ENCODE measurements at places on chromosomes 6 and 20.

DNA sequence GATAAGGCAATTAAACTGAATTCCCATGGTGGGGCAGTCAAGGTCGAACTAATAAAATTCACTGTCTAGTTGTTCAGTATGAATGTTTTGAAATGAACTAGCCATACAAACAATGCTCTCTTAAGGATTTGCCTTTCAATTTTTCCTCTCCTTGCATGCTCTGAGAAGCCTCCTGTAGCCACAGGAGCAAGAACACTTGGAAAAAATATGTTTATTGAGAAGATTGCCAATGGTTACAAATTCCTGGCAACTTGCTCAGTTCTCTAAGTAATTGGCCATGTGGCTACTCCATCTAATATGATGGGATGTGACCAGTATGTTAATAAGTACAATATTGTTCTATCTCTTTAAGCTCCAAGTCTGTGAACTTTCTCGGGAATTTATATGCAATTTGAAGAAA lies 49.4 kb downstream of the FUT9 start:
- DNase-seq, result no peak

GRCh38 chr20:64058536-64058935 lies 4.5 kb upstream of the TCEA2 start:
- DNase-seq, result no peak

DNA sequence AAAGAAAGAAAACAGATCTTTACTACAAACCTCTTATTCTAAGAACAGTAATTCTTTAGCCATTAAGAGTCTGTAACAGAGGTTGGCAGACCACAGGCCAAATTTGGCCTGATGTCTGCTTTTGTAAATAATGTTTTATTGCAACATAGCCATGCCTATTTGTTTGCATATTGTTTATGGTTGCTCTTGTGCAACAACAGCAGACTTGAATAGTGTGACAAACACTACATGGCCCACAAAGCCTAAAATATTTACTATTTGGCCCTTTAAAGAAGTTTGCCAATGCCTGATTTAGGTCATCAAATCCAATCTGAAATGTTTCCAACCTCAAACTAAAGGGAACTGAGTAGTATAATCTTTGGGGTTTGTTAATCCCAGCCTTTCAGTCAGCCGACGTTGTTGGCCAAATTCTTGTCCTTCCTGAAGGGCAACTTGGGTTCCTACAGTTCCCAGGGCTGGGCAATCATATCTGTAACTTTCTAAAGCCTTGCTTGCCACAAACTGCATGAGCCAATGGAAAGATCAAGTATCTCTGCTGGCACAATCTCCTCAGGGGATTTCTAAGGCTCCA lies 33.9 kb upstream of the TBC1D20 start:
- DNase-seq, result no peak

DNA sequence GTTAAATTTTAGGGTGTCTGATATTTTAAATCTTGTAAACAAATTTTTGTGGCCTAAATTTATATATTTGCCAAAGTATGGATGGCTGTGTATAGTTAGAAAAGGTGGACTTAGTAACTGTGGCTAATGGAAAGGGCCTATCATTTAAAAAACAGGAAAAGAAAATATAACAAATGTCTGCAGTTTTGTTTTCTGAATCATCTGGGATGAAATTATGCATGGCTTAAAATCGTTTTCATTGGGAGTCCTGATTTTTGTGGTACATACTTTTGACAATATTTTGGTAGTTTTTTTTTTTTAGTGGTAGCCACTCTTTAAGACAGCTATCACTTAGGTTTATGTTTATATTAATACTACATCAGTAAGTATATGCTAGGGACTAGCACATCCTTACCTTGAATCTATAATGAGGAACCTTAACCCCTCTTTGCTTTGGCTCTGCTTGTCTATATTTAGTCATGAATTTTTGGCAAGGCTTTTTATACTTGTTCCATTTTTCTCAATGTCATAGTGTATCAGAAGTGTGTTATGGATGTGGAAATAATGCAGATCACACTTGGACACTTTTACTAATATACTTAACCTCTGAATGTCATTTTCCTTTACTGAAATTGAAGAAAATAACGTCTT lies 5.6 kb downstream of the ARID1B start:
- DNase-seq, result no peak

DNA sequence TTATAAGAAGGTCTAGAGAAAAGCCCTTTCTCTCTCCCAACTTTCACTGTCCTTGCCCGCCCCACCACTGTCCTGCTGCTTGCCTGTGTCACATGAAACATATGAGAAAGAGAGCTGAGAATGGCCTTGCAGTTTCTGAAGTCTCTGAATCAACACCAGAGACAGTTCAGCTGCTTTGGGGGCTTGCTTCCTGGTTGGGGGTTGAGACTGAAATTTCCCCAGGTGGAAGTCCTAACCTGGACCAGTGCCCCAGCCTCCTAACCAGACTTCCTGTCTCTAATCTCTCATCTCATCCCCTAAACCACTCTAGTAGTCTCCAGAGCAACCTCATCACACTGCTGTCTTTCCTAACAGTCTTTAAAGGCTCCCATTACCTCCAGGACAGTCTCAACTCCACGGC lies 10.7 kb downstream of the TRAM2 start:
- no peak for DNase-seq

- DNase-seq, result no peak
These were observed 7.7 kb upstream of the SCP2D1 start for GRCh38 chr20:18805881-18806280.

DNA sequence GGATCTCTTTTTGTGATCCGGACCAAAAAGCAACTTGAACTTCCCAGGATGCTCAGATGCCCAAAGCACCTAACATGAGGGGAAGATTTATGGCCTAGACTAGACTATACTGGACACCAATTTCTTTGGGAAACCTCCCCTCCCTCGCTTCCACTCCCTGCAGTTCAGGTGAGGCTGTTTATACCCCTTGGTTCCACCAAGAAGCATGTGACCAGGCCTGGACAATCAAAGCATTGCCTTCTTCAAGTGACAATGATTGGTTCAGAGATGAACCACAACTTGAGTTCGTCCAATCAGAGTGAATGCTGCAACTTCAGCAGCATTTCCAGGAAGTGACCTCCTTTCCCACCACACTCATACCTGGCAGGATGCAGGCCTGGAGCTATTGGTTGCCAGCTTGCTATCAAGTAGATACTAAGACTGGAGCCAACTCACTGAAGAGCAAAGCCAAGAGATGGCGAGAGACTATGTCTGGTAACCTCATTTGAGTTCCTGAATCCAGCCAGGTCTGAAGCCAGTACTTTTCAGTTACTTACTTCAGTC lies 45.6 kb upstream of the SLC9A8 start:
- no peak for DNase-seq

DNA sequence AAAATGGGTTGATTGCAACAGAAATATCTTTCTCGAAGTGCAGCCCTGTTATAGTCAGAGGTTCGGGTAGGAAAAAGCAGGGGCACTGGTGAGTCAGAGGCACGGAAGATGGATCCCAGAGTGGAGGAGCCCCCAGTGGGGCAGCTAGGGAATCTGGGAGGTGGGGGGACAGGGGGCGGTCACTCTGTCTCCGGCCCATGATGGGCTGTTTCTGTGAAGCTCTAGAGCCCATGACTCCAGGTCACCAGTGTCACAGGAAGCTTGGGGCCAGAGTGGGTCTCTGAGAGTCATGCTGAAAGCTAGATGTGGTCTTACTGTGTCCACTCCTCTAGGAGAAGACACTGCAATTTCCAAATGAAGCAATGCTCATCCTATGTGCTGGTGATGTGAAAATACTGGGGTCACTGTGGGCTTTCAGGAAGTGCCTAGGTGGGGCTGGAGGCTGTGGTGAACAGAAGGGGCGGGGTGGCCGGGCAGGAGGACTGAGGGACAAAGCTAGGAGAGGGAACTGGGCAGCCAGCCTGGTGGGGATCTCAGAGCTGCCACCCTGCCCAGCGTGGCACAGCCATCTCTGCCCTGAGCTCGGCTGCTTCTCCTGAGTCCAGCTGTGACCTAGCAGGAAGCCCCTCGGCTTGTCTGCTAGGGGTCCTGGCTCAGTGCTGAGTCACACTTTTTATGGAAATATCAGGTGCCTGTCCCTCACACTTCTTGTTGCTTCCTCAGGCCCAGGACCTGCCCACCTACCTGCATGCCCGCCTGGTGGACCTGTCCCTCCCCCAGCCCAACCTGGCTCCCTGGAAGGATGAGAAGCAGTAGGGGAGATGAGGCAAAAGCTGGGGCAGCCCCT lies 54.2 kb downstream of the IRF4 start:
- DNase-seq, result no peak

DNA sequence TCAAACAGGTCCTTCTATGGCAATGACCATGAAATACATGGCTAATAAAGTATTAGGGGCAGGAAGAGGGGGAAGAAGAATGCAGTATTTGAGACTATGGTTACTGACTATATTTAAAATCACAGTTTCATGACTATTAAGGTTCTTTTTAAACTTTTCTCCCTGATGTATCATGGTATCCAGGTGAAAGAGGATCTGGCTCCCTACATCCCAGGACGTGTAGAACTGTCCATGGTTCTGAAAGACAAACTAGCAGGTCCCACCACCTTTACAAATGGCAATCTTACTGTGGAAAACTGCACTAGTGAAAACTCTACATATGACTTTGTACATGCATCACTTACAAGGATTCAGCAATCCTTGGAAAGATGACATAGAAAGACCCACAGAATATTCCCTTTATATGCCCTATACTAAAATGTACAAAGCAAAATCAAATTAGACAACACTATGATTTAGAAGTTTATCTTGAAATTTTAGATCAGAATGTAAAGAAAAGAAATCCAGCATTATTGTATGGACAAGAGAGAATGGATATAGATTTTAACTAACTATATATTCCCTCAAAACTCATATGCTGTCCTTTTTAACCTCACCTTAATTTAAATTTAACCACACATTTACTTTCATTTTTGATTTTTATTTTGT lies 33.5 kb downstream of the RPP21 start:
- DNase-seq, result no peak

GRCh38 chr20:23613676-23614075 lies 8.0 kb upstream of the CST9 start:
- DNase-seq, result no peak

- DNase-seq, result no peak
These were observed 66.6 kb downstream of the SGK1 start for GRCh38 chr6:134251320-134251719.

DNA sequence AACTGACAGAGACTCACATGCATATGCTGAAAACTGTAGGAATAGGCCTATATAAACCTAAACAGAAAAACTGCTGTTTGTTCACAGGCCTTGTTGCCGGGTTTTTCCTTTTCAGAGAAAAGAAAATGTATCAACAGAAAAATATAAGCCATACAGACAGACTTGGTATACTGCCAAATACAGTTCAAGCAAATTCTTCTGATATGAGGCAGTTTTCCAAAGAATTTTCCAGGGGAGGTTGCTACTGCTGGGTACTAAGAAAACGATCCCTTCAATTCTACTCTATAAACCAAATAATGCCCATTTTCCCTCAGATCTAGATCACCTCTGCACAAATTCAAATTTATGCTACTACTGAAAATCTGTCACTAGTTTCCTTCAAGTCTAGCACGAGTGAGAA lies 59.4 kb downstream of the ME1 start:
- no peak for DNase-seq

DNA sequence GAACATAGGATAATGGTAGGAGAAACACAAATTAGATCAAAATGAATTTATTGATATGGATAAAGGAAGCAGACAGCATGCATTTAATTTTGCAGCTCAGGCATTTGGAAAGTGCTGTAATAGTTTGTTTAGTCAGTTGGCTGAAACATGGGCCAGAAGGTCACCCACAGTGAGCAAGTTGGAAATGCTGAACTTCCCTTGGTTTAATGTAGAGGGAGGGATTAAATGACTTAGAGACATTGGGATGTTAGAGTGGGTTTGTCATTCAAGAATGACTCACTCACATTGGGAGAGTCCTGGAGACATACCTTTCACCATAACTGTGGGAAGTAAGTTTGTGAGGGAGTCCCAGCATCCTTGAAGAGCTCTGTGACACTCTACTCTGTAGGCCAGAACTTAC lies 231.5 kb upstream of the PLCB4 start:
- DNase-seq, result no peak

- DNase-seq, result peak; percentile 26
These were observed 5.7 kb downstream of the LAMP5 start for GRCh38 chr20:9520086-9520485.

DNA sequence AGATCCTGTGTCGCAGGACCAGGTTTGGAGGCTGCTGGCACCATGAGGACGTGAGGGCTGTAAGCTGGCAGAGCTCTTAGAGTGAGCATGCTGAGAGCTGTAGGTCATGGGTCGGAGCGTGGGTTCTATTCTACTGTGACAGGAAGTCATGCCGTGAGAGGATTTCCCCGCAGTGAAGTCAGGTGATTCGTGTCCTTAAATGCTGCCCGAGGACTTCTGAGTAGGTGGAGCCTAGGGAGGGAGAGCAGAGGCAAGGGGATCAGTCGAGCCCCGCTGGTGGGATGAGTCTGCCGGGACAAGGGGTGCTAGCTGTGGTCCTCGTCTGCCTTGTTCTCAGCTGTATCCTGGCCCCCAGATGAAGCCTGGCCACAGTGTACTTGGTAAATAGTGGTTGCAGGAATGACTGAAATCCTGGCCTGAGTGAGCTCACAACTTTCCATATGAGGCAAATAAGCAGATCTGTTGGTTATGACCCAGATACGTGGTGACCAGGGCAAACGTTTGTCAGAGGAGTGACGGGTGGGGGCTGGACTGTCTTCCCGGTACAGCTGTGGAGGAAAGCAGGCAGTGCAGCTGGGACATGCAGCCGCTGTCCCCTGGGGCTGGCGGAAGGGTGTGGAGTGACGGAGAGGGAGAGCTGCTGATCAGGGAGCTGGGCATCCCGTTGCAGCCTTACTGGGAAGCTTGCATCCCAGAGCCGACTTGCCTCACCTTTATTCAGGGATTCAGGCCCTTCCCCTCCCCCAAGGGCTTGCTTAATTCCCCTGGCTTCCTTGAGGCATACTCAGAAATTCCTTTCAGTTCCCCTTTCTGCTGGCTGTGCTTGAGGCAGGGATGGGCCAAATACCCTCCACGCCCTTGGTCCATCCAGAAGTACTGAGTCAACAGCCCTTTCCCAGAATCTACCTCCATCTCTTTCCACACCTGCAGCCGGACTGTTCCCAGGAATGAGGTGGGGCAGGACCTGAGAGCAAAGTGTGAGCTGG lies 250.9 kb upstream of the RREB1 start:
- DNase-seq, result no peak

DNA sequence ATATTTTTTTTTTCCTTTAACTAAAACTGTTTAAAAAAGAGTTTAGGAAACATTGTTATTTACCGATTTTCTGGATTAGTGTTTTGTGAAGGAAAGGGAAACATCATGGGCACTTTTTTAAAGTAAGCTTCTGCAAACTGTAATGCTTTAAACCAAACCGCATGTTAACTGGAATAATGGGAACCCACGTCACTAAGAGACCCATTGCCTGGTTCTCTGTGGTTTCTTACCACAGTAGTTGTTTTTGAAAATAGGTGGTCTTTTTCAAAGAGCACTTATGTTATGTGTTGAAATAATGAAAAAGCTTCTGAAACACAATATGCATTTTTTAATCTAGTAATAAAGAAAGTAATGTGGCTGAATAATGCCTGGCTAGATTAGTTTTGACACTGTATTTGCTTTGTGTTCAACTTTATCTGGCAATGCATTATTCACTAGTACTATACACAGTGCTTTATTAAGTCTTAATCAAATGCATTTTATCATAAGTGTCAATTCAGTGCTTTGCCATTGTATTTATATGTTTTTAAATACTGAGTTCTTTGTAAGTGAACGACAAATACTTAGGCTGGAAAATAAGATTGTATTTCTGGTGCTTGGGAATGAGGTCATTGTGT lies 754.1 kb upstream of the FLRT3 start:
- no peak for DNase-seq

GRCh38 chr6:83883240-83883639 lies 23.8 kb downstream of the CYB5R4 start:
- DNase-seq, result peak; percentile 14

- DNase-seq, result peak; percentile 56
These were observed 12.9 kb upstream of the TBC1D22B start for GRCh38 chr6:37244430-37245310.
